ENCODE measurements at places on chromosomes 3 and 15.

GRCh38 chr3:111069974-111070771 lies 1.4 kb upstream of the NECTIN3 start:
- DNase-seq: no peak

GRCh38 chr15:42274702-42274989 lies 1.4 kb upstream of the TMEM87A start:
- no peak for DNase-seq

DNA sequence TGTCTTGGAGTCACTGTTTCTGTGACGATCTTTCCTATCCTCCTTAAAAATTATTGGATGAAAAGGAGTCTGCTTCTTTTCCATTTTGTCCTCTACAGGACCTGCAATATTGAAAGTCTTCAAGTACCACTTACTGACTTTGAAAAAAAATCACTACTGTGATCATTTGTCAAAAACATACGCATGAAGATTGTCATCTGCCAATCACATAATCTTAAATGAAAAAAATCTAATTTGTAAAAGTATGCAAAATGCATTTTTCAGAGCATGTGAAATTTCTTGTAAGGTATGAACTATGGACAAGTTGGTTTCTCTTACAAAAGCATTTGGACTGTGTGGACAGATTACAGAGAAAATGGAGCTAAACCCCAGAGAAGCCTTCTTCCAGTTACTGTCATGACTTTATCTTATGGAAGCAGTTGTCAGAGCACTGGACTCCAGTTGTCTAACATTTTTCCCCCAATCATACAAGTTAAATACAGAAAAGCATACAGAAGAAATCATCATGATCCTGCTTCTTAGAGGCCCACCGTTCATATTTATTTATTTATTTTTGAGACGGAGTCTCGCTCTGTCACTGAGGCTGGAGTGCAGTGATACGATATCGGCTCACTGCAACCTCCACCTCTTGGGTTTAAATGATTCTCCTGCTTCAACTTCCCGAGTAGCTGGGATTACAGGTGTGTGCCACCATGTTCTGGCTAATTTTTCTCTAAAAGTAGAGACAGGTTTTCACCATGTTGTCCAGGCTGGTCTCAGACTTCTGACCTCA lies 3.4 kb upstream of the PXK start:
- no peak for DNase-seq

DNA sequence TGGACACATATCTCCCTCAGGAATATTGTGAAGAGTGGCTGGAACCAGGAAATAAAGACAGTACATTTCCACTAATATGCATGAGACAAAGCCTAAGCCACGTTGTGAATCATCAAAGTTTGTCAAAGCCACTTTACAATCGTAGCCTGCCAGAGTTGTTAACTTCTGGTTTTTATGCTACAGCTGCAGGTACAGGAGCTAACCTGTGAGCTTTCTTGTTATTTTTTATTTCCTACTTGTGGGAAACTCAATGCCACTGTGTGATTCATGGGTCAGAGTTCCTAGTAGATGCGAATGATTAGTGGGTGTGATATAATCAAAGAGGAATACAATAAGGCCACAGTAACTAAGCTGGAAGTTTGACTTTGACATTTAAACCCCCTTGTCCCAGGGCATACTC lies 44.4 kb upstream of the TEX9 start:
- no peak for DNase-seq

GRCh38 chr3:70000028-70000410 lies 486 bp downstream of the SAMMSON start:
- no peak for DNase-seq

GRCh38 chr15:70573121-70573850 lies 190.1 kb downstream of the UACA start:
- no peak for DNase-seq

DNA sequence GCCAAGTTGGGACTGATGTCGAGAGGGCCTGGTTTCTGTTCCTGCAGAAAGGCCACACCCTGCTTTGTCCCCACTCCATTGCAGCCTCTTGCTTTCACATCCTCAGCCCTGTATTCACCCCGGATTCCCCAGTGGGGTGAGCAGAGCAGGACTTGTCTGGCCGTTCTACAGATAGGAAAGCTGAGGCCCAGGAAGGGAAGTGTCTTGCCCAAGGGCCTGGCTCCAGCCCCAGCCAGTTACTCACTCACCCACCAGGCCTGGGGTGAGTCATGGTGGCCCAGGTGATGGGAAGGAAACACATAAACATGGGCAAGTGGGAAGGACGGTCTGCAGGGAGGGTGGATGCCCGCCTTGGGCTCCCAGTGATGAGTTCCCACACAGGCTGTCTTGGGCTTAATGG lies 6.1 kb upstream of the DUSP7 start:
- no peak for DNase-seq

DNA sequence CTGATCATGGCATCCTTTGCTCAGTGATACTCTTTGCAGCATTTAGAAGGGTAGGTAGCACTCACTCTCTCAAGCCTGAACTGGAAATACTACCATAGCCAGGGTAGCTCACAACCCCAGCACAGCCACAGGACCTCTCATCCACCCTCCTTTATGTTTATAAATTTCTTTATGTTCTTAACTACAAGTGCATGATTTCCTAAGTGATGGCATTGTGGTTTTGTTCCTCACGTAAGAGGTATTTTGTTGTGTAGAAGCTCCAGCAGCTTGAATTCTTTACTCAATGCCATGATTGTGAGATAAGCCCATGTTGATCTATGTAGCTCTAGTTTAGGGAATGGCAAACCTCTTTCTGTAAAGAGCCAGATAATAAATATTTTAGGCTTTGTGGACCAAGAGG lies 7.9 kb upstream of the RTP3 start:
- DNase-seq: no peak

GRCh38 chr3:138817695-138818094 lies 17.0 kb downstream of the PIK3CB start:
- DNase-seq: no peak

DNA sequence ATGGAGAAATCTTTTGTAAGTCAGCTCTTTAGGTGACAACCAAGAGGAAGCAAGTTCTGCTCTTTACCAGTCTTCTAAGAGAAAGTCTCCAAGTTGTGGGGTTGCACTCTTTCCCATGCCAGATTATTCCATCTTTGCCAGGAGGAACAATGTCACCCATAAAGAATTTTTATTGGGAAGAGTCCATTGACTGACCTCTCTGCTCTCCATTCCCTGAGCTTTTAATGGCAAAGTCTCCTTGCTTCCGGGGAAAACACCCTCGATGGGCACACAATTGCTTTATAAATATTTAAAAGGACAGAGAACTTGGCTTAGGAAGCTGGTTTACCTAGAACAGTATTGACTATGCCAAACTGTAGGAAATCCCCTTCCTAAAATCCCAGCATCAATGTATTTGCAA lies 19.9 kb upstream of the UBE2E1 start:
- no peak for DNase-seq

DNA sequence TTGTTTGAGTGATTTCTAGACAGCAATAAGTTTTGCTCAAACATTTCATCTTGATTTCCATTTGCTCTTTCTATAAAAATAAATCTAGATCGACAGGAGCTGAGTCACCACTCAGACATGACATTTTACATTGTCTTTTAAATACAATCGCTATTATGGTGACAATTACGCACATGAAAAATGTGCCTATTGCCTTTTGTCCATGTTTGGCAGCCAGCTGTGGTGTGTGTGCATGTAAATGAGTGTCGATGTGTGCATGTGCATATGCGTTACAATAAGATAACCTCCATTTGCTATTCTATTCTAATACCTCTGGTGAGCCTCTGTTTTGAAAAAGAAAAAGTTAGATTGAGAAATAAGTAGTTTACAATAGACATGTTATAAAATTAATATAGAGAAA lies 89.7 kb upstream of the GRM7 start:
- DNase-seq: no peak

DNA sequence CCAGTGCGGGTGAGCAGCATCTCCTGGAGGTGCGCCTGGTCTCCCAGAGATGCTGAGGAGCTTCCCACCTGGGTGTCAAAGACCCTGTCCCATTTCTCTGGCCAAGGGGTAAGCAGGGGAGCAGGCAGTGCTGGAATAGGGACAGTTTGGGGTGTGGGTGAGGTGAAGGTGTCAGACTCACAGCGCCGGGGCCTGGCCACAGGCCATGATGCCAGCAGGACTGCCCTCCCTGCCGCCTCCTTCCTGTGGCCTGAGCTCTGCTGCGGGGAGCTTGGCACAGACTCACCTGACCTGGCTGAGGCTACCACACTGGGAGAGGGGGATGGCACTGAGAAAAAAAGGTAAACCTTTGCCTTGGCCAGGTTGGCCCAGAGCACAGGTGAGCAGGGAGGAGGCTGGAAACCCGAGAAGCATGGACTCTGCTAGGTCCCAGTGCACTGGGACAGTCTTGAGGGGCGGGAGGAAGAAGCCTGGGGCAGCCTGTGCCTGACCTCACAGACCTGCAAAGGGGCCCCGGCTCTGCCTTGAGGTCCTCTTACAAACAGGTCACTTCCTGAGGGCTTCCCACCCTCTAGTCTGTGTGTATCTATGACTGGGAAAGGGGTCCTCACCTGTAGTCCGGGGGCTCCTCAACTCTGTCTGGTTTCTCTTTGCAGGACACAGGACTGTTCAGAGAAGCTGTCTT lies 28.2 kb downstream of the GRAMD2A start:
- DNase-seq: no peak

GRCh38 chr15:93274257-93274656 lies 185.2 kb upstream of the RGMA start:
- no peak for DNase-seq

DNA sequence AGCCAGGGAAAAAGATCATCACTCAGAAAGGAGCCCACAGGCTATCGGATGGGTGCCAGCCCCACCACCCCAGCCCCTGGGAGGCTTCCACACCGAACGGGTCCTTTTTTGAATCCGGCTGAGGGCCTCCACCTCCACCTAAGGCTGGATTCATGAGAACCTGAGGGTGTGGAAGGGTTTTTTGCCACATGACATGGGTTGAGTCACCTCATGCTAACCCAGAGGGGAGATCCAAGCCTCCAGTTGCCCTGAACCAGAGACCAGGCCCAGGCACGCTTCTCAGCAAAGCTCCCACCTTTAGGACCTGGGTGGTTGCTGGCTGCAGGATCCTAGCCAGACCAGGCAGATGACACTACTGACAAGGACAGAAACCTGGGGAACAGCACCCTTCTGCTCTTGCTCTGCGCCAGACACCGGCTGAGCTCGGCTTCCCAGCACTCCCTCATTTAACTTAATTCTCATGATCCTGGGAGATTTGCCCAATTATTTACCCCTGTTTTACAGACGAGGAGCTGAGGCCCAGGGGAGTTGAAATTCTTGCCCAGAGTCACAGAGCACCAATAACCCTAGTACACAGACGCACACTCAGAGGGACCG lies 25.6 kb downstream of the DUSP7 start:
- DNase-seq: no peak

DNA sequence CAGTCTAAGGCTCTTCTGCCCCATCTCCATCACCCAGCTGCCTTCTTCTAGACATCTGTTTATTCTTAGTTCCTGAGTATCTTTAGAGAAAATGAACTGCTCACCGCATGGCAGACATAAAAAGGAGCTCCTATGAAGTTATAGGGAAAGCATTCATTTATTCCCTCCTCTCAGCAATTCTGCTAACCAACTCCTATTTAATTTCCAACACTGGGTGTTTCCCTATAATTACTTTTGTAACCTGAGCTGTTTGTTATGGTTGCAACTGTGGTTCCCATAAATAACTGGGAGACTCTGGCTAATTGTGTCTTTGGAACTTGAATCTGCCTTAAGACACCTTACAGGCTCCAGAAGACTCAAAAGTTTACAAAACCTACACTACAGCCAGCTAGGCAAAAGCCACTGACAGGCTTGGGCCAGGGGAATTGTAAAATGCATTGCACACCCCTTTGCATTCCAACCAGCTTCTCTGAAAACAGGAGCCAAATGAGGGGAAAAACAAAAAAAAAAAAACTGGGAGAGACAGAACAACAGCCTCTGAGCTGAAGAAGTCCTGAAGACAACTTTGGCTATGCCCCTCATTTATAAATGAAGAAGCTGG lies 231.5 kb upstream of the FEZF2 start:
- no peak for DNase-seq

DNA sequence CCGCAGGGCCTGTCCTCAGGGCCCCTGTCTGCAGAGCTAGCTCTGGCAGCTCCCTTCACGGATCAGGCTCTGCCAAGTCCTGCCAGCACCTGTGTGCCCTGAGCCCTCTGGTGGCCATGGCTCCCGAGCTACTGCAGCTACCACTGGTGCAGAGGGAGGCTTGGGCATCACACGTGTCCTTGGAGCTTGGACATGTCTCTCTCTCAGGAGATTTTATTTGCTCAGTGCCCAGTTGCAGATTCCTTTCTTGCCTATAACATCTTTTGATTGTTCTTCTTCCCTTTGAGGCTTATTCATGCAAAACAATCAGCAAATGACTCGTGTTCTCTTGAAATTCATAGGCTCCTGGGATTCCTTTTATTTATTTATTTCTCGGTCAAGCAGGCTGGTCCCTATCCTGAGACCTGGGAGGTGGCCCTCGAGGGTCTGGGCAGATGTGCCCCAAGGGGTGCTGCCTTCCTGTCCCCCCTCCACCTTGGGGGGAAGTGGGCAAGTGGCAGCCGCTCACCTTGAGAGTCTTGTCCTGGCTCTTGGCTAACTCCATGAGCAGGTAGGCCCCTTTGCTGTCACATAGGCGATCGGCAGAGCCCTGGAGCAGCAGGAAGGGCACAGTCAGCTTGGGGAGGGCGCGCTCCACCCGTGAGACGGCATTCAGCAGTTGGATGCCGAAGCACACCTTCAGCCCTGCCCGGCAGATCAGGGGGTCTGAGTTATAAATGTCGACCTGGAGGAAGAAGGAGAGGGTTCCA lies 21.9 kb downstream of the ABTB1 start:
- DNase-seq: peak; percentile 62

- no peak for DNase-seq
Observed at GRCh38 chr3:191176038-191176785, 22.8 kb upstream of the OSTN start.

- no peak for DNase-seq
Observed at GRCh38 chr15:56989411-56989924, 71.0 kb downstream of the TCF12 start.

DNA sequence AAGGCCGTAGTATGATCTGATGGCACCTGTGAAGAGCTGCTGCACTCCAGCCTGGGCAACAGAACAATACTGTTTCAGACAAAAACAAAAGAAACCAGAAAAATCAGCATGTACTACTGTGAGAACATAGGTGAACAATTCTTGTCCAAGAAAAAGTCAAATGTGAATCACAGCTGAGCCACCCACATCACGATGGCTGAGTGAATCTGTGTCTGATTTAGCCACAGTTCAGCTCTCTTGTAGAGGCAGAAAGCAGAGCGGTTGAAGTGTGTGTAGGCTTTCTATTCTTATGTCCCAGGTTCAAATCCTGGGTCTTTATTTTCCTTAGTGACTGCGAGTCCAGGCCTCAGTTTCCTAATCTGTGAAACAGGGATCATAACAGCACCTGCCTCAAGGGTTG lies 4.4 kb upstream of the FURIN start:
- no peak for DNase-seq
